Activated CD4-positive, alpha-beta T cell treated with anti-CD3 and anti-CD28 coated beads, Interleukin-2, amount 10 ng/mL, durations not matched to agents 24 days and 14 days (primary cell): ENCODE measurements at places on chromosomes 5 and 9. TPM values are rescaled to one million over a fixed set of nuclear protein-coding genes. Genes with fewer than 3 reads are reported as not detected.

SLC25A46 gene
- 47.0 and 49.4 TPM in 2 replicates for total RNA-seq

GRCh38 chr9:79883073-79883645 is 311.4 kb downstream of the TLE4 start:
- peak; percentile 76 for DNase-seq

DNA sequence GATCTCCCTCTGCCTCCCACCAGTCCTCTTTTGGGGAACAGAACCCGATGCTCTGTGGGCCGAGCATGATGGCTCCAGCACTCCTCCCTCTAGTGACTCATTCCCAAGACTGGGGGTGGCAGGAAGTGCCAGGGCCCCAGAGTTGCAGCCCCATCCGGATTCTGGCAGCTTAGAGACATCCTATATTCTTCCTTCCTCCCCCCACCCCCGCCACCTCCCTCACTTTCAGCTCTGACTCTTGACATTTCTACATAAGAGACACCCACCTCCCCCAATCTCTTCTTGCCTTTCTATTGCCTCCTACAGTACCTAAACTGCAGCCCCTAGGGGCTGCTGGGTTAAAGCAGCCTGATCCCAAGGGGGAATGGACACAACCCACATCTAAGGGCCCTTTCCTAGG is 47.1 kb upstream of the MATR3 start:
- DNase-seq: peak; percentile 72

- DNase-seq: no peak
Observed at GRCh38 chr9:12718482-12719026, 25.4 kb downstream of the TYRP1 start.

DNA sequence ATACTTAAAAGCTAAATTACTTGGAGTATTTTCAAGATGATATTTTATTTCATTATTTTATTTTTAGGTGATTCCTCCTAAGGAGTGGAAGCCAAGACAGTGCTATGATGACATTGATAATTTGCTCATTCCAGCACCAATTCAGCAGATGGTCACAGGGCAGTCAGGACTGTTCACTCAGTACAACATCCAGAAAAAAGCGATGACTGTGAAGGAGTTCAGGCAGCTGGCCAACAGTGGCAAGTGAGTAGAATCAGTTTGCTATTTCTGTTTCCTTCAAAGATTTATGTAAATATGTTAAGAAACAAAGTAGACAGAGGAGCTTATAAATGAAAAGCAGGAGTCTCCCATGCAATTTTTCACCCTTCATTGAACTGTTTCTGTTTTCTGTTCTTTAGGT is 47.8 kb downstream of the KDM4C start:
- DNase-seq: no peak

DNA sequence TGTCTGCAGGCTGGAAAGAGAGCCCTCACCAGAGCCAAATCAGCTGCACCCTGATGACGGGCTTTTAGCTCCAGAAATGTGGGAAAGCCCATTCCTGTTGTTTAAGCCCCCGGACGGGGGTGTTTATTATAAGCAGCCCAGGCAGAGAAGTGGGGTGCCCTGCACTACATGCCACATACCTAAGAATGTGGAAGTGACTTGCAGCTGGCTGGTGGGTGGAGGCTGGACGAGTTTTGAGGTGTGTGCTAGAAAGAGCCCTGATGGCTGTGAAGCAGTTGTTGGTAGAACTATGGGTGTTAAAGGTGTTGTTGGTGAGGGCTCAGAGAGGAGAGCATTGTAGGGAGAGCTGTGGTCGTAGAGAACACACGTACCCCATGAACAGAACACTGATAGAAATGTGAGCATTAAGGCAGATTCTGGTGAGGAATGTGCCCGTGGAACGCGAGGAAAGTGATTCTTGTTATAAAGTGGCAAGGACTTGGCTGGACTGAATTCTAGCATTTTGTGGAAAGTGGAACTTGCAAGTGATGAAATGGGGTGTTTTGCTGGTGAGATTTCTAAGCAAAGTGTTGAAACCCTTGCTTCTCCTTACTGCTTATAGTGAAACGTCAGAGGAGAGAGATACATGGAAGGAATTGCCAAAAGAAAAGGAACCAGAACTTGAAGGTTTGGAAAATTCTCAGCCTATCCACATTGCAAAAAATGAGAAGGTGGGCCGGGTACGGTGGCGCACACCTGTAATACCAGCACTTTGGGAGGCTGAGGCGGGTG is 38.9 kb downstream of the AHRR start:
- DNase-seq: peak; percentile 53

- no peak for DNase-seq
Observed at GRCh38 chr9:33184963-33185362, 17.8 kb upstream of the B4GALT1 start.

GRCh38 chr9:89274838-89275237 is 36.2 kb upstream of the CKS2 start:
- DNase-seq: no peak

DNA sequence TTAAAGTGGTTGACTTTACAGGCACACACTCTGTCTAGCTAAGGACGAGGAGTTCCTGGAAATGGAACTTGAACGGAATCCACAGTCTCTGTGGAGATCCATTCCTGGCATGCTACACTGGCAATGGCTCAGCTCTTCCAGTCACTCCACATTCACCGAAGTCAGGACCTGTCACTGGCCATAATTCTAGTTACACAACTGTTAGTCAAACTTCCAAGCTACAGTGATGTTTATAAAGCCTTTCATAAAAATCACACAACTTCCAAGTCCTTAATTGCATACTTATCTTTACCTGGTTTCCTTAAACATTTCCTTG is 15.7 kb downstream of the CDC14B start:
- DNase-seq: no peak

IRGM gene
- total RNA-seq: 0.91 and 1.2 TPM in 2 replicates

SLC34A3 gene
- total RNA-seq: not detected in 2 replicates

GRCh38 chr9:33170464-33171415 is 3.6 kb upstream of the B4GALT1 start:
- DNase-seq: peak; percentile 83

FOXD4L3 gene
- not detected in 2 replicates for total RNA-seq

GRCh38 chr5:120442694-120443093 is 21.4 kb upstream of the PRR16 start:
- no peak for DNase-seq

DNA sequence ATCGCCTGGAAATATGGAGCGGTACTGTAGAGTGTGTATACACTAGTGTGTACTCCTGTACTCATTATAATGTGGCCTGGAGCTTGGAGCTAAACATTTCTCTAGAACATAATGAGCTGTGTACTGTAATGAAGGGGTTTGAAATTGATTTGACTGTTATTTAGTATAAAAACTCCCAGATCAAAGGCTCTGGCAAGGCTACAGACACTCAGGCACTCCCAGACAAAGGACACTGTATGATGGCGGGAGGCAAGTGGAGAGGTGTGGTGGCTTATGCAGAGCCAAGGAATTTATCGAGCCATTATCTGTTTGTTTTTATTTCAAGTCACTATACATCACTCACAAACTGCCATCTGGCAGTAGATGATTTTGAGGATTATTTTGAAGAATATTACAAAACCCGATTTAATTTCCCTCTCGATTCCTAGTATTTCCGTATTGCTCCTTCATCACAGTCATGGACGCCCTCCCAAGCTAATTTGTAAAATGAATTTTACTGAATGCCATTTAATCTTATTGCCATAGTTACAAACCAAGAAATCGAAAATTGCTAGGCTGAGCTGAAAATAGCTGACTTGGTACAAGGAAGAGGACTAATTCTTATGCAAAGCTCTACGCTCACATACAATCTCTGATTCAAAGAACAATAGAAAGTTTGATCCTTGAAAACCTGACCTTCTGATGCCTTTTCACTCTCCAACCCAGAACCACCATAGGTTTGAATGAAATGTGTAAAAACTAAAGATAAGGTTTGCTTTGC is 240.2 kb upstream of the SEMA6A start:
- DNase-seq: no peak

- no peak for DNase-seq
Observed at GRCh38 chr9:95047452-95048224, 269.9 kb downstream of the FANCC start.

LCN1 gene
- not detected in 2 replicates for total RNA-seq

GRCh38 chr5:81908771-81909170 is 63.1 kb upstream of the ATG10 start:
- no peak for DNase-seq

DNA sequence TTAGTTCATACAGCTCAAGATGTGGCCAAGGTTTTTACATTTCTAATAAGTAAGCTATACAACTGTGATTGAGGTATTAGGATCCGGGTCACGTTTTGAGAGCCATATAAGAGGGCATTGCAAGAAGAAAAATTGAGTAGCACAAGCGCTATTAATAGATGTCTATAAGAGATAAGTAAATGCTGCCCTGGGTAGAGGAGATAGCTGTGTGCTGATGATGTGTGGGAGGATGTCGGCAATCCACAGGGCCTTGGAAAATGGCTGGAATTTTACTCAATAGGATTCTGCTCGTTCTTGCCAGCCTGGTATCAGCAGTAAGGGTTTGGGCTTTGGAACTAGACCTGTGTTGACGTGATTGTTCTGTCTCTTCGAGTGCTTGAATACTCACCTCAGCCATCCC is 41.6 kb downstream of the CSF1R start:
- DNase-seq: no peak

- no peak for DNase-seq
Observed at GRCh38 chr5:74382987-74383593, 257.4 kb downstream of the ENC1 start.

DNA sequence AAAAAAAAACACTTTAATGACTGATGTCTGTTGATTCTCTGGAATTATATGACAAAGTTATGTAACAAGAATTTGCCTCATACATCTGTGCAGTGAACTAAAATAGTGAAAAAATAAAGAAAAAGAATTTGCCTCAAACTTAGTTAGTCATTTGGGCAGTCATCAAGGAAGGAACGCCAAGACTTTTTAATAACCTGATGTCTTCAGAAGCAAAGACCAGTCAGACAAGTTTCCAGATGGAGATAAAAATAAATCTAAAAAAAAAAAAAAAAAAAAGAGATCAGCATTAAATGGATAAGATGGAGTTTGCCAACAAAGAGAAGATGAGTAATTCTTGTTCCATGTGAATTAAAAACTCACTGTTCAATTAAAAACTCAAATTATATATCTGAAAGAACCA is 52.3 kb upstream of the JMY start:
- DNase-seq: no peak

- no peak for DNase-seq
Observed at GRCh38 chr5:173094012-173094661, 38.0 kb downstream of the CREBRF start.

SPINK13 gene
- total RNA-seq: not detected in 2 replicates

- no peak for DNase-seq
Observed at GRCh38 chr5:76224898-76225297, 141.7 kb downstream of the SV2C start.

DNA sequence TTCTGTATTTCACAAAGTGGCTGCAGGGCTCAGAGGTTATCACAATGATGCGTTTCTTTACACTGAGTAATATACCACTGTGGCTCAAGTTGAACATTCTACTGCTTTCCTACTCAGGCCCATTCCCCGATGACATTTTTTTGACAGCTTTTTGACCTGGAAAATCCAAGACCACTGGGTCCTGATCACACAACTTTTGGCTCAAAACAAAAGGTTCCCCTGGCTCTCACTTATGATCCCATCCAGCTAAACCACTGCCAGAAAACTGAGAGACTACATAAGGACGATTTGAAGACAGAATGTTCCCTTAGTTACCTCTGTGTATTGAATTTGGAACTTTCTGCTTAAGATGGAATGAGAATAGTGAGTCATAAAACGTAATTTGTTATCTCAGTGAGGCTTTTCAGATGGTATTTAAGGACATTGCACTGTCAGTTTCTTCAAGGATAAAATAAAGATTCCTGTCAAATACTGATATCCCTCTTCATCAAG is 78.0 kb upstream of the FBXL7 start:
- no peak for DNase-seq

NR5A1 gene
- total RNA-seq: not detected in 2 replicates

DNA sequence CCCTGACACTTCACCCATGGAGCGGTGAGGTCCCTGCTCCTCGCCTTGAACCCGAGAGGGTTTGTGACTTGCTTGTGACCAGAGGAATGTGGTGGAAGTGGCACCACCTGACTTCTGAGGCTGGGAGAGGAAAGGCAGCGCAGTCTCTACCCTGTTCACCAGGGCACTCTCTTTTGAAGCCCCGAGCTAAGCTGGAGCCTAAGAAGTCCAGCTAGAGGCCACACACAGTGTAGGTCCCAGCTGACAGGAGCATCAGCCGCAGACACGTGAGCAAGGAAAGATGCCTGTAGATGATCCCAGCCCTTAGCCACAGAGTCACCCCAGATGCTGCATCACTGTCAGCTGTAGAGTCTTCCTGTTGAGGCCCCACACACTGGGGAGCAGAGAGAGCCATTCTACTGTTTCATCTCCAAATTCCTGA is 1.7 kb upstream of the ANGPTL2 start:
- DNase-seq: no peak

ZFP2 gene
- 0.33 TPM in 1 of 2 replicates, not detected in the other for total RNA-seq

TTC33 gene
- 22.7 and 23.1 TPM in 2 replicates for total RNA-seq

EGFLAM gene
- total RNA-seq: not detected in 2 replicates

GRCh38 chr5:168260353-168261226 is 30.9 kb upstream of the WWC1 start:
- no peak for DNase-seq

AGXT2 gene
- not detected in 2 replicates for total RNA-seq

GRCh38 chr9:123261006-123261677 is 7.2 kb downstream of the STRBP start:
- no peak for DNase-seq

DNA sequence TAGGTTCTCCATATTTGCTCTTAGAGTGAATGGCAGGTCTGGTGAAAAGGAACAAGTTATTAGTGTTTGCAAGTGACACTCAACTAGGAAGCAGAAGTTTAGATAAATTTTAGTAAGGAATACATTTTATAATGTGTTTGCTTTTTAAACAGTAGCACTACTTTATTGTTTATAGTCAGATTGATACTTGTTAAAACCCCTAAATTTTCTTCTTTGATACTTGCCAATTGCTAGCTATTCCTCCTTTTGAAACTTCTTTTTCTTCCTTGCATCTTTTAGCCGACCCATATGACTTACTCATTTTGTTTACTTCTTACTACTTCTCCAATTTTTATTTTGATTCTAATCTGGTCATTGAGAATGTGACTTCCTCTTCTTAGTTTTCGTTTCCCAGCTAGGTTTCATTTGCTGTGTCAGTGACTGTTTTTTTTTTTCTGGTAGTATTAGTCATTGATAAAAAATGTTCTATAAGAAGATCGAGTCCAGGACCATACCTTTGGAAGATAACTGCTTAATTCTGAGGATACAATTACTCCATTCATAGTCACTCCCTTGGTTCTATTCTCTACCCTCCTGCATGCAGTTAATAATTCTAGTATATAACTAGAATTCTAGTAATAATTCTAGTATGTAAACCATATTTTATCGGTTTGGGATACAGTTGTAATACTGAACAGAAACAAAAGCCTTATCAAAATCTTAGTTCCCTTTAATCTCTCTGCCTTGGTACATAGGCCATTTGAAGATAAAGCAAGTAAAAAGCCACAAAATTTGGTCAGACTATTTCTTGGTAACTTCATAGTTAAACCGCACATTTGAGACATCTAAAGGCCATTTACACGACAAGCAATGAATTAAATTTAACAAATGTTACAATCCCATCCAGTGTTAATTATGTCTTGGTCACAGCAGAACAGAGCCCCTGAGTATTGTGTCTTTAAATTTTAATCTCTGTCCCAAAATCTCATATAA is 2.8 kb upstream of the RICTOR start:
- no peak for DNase-seq

GRCh38 chr5:98631311-98632054 is 142.0 kb upstream of the RGMB start:
- DNase-seq: no peak
